CD4-positive, alpha-beta T cell treated with Interleukin-4 for 4 hours (primary cell): ENCODE measurements at places on chromosomes 16 and 17.

GRCh38 chr17:66655861-66656260 is 179.1 kb upstream of the CACNG5 start:
- peak; percentile 31 for DNase-seq

- DNase-seq, result no peak
These were observed 32.3 kb upstream of the PVALEF start for GRCh38 chr17:81132770-81133723.

- no peak for DNase-seq
These were observed 26.8 kb downstream of the TBC1D16 start for GRCh38 chr17:80008848-80009247.

GRCh38 chr16:88315543-88316105 is 67.1 kb upstream of the ZNF469 start:
- no peak for DNase-seq

- no peak for DNase-seq
These were observed at the start of gene DNAH9 for GRCh38 chr17:11598274-11599221. Gene DNAH9 (plus strand): TSS chr17:11598470. CDS start chr17:11598499, 29 bp downstream.

DNA sequence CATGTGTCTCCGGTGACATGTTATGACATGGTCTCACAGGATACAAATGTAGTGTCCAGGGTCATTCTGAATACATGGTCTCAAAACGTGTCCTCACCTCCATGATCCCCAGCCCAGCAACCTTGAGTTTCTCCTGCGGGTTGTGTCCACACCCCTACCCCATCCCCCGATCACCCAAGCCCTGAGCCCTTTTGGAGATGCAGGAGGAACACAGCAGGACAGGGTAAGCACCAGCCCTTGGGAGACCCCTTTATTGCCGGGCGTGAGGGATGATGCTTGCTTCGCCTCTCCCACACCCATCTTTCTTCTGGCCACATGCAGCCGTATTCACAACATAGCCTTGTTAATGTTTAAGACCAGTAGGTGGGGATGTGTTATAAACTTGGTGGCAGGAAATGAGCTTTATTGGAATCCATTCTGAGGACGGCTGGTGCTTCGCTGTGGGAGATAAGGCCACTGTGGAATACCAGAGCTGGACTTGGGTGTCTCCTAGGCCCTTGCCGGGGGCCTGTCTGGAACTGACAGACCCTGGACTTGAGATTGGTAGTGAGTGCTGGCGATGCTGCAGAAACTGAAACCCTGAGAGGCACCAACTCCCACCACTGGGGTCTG is 5.5 kb downstream of the TMEM132E start:
- no peak for DNase-seq

GRCh38 chr17:77503916-77504651 is 363.3 kb downstream of the SEC14L1 start:
- no peak for DNase-seq

DNA sequence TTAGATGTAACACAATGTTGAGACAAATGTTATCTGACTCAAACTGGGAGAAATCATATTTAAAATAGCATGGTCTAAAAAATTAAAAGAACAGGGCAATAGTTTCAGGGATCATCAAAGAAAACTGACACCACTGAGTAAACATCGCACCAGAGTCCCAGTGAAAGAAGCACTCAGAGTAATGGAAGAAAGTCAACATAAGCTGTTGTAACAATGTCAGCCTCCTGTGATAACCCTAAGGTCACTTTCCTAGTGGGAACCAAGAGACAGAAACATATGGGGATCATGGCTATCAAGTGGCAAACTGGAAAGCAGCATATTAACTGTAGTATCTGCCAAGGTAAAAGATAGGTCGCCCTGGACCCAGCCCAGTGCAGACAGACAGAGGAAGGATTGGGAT is 160.8 kb downstream of the CA10 start:
- no peak for DNase-seq

DNA sequence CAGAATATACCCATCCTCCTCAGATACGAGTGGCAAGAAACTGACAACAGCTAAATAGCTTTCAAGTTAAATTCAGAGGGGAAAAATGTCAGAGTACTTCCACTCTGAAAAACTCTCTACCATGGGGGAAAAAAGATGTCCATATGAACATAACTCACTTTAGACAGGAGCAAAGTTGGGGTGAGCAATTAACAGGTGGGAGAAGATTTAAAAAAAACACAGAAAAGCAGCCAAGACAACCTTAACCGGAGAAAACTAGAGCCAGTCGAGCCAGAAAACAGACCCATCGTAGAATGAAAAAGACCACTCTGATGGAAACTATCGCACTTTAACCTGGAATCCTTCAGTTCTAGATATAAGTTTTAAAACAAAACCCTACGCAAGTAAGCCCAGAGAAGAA is 833 bp downstream of the TERF2 start:
- DNase-seq, result no peak

DNA sequence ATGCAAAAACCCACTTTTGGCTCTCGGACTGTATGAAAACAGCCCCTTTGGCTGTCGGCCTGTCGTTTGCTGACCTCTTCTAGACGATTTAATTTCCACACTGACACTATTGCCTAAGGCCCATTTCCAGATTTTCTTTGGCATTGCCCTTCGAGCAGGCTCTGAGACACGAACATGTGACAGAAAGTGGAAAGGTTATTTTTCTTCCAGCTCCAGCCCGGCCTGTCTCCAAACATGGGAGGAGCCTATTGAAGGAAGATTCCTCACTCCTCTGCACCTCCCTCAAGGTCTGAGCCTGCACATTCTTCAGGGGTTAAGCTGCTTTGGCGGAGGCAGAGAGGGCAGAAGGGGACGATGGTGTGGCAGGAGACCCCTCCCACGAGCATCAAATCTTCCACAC is 85.9 kb upstream of the FOXF1 start:
- DNase-seq, result no peak

GRCh38 chr16:67862623-67863583 is 9.9 kb upstream of the EDC4 start:
- no peak for DNase-seq

DNA sequence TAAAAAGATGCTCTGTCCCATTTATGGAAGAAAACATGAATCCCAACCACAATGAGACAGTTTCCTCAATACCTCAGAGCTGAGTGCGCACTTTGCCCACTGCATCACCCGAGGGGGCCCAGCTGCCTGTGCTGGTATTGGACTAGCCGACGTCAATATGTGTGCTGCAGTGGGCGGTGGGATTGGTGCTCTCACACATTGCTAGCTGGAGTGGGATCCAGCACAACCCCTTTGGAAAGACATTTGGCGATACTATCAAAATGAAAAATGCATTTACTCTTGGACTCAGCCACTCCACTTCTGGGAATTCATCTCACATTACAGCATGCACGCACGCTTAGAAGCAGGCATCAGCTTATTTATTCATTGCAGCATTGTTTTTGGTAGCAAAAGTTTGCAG is 289.2 kb upstream of the FOXF1 start:
- no peak for DNase-seq

- DNase-seq, result no peak
These were observed 3.9 kb downstream of the PAQR4 start for GRCh38 chr16:2973093-2973492.

DNA sequence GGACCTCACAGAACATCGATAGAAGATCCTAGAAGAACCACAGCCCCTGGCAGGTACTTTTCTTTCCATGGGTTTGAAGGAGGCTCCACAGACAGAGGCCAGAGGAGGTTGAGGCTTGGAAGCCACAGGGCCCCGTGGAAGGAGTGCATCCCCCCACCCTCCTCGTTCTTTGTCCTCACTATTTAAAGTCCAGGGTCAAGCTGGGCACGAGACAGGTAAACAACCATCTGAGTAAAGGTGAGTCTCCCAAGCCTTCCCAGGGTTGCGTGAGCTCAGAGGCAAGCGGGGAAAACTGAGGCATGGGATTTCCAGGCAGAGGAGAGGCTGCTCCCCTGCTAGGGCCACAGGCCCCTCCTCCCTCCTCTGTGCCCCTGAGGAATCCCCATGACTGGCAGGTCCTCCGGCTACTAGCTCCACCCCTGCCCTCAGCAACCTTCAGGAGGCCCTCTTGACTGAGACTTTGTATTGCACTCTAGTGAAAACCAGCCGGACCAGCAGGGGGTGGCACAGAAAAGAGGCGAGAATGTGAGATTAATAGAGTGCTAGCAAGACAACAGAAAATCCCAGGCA is 927 bp upstream of the SULT1A2 start:
- DNase-seq, result no peak

GRCh38 chr17:77681861-77682260 is 276.6 kb upstream of the TNRC6C start:
- no peak for DNase-seq
